ENCODE measurements at places on chromosomes 3 and 15.
A peak's percentile ranks its signal among the peaks of the same experiment; 100 is the strongest.

GRCh38 chr3:27325419-27325818, 43.8 kb downstream of the NEK10 start:
- DNase-seq: no peak

GRCh38 chr15:58066042-58066867, 744 bp upstream of the ALDH1A2 start:
- DNase-seq: peak; percentile 17

- no peak for DNase-seq
Observed at GRCh38 chr3:72750405-72750965, 97.8 kb downstream of the SHQ1 start.

DNA sequence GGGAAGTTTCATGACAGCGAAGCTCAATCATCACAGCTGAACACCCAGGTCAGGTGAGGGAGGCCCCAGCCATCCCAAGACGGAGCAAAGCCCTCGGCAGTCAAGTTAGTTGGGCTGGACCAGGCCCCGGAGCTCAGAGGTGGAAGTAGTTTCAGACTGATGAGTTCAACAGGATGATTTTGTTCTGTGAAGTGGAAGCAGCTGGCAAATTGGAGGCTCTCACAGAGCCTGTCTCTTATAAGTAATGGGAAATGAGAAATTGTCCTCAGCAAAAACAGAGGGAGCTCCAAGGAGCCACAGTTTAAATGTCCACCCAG, 245.1 kb downstream of the XXYLT1 start:
- DNase-seq: no peak

GRCh38 chr15:86615411-86615810, 535.7 kb downstream of the AGBL1 start:
- no peak for DNase-seq

DNA sequence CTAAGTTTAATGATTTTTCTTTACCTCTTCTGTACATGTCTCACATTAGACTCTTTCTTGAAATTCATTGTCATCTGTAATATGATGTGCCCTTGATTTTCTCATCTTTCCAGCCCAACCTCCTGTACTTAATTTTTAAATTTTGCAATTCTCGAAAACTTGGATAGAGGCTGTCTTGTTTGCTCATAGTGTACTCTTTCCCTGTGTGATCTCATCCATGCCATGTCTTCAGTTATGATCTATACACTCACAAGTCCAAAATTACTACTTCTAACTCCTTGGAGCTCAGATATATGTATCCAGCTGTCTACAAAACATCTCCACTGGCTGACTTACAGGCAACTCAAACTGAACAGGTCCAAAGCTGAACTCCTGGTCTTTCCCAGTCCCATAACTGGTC, 42.2 kb downstream of the CD200 start:
- DNase-seq: no peak

DNA sequence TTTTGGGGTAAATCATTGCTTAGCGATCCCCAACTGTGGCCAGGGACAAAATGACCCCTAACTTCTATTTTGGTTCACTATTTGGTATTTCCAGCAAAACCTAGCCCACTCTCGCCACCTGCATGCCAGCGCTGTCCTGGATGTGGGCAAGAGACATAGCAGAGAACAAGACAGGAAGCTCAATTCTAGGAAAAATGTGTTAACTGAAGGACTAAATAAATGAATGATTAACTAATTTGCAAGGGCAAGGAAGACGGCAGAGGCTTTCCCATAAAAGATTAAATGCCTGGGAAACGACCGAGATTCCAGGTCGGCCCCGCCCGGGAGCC, 408 bp downstream of the NICN1 start:
- DNase-seq: no peak

- no peak for DNase-seq
Observed at GRCh38 chr3:194300382-194300758, 50.8 kb downstream of the CPN2 start.

DNA sequence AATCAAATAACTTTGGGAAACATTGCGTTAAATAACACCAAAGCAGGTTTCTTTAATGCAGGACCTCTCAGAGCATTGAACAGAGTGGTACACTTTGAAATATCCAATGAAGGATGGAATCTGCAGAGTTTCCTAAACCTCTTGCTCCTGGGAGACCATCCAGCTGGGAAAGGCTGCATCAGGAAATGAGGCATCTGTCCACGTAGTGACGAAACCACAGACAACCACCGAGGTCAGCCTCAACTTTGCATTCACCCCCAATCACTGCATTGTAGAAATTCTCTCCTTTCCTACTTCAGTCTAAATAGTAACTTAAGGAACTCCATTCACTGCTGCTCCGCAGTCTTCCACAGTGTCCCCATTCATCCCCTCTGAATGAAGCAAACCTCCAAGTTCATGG, 41.5 kb upstream of the CDV3 start:
- DNase-seq: no peak

DNA sequence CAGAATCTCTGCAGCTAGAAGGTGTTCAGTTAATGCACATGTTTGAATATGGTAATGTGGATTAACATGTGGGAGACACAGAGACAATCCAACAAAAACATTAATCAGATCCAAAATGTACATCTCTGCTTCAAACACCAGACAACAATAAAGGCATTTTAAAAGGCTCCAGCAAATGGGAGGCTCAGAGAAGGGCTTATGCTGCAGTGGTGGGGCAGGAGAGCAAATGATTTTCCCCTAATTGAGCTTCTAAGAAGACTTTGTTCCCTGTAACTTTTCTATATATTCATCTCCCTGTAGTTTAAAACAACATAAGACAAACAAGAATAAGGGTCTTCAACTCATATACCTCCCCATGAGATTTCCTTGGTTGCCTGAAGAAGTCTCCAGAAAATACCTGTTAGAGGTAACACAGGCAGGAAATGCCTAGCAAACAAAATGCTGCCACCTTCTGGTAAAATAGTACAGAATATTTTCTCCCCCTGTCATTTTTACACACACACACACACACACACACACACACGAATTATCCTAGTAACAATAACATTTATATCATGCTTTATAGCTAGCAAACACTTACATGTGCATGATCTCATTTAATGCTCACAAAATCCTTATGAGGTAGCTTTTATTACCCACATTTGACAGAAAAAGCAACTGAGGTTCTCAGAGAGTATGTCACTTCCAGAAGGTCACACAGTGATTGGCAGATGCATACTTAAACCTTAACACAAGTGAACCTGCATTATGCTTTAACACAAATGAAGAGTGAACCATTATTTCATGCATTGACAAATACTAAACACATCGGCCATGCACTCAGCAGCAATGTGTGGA, 123.4 kb upstream of the MB21D2 start:
- peak; percentile 59 for DNase-seq

DNA sequence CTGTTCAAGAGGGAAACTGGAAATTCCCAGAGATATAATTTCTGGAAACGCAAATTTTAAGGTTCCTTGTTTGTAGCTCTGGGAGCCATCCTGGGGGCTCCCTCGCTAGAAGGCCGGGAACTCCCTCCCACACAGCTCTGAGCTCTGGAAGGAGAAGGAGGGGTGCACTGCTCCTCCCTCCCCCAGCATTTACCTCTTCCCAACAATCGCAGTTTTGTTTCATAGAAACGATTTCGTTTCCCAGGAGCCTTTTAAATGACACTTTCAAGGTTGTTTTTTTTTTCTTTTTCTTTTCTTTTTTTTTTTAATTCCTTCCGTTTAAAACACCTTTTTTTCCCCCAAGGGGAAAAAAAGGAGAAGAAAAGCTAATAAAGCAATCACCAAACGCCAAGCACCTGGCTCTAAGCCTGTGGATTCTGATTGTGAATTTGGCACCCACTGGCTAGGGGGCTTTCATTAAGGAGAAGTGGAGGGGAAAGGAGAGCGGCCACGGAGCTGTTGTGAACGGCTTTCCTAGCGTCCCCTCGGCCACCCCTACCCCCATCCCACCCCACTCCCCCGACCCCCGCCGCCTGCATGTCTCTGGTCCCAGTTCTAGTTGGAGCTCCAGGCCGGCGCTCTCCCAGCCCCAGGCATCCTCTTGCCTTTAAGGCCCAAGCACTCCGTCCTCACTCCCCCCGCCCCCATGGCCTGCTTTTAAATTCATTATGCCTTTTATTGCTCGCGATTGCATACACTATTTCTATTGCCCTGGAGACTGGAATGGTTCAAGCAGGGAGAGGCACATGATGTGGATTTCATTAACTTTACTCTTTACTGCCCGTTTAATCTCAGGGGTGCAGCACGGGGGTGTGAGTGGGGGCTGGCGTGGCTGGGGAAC, 13.6 kb upstream of the CCDC33 start:
- peak; percentile 37 for DNase-seq

GRCh38 chr3:183427876-183428446, 458 bp downstream of the MCF2L2 start:
- peak; percentile 50 for DNase-seq
